Eye (tissue), 1 donor: ENCODE measurements at places on chromosomes 1 and 21.

DNA sequence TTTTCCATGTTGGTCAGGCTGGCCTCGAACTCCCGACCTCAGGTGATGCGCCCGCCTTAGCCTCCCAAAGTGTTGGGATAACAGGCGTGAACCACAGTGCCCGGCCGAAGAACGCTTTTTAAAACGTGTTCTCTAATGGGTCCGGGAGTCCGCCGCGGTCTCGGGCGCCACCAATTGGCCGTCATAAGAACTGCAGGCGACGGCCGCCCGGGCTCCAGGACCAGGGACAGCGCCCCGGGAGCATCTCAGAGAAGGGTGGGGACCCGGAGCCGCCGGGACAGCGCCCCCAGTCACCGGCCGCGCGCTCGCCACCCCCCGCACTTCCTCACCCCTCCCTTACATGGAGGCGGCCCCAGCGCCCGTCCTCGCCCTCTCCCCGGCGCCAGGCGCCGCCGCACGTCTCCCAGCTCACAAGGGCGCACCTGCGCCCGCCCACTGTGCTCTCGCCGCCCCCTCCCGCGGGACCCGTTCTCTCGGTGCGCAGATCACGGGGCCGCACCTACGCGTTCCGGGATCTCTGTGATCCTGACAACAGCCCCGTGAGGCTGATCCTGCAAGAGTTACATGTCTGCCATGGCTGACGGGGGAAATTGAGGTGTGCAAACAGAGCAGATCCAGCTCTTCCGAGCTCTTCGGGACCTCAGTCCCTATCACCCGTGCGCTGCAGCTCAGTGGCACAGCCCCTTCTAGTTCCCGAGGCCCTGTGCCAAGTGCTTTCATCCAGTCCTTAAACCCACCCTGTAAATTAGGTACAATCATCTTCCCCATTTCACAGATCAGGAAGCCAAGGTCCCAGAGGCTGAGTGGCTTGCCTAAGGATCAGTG, 9.8 kb downstream of the RAP1GAP start:
- peak; percentile 87 for DNase-seq

- DNase-seq, result no peak
Observed at GRCh38 chr1:174642393-174642792, 194.6 kb downstream of the GPR52 start.

DNA sequence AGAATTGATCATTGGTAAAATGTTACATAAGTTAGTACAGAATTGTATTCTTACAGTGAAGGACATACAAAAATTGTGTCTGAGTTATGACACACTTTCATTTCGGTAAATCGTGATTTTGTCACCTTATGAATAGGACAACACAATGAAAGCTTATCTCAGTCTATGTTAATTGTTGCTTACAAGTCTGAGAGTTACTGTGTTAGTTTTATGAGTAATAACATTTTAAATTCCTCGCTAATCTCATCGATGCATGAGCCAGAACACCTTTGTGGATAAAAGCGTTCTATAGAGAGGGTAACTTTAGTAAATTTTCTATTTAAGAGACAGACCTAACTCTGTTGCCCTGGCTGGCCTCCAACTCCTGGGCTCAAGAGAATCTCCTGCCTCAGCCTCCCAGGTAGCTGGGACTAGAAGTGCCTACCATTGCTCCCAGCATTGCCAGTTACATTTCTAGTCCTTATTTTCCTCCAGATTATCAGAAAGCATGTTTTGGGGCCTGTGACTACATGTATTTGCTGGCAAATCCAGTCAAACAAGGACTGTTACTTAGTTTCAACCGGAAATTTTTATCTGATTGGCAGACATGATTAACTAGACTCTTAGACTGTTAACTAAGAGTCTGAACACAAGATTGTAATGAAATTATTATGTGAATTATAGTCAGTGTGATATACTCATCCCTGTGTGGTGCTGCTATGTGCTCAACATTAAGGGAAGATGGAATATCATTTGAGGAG, 3.0 kb downstream of the PRRC2C start:
- DNase-seq, result no peak

- DNase-seq, result no peak
Observed at GRCh38 chr1:112776688-112777087, 61.6 kb upstream of the PPM1J start.

GRCh38 chr1:205528446-205528886, 24.0 kb downstream of the CDK18 start:
- DNase-seq, result no peak

DNA sequence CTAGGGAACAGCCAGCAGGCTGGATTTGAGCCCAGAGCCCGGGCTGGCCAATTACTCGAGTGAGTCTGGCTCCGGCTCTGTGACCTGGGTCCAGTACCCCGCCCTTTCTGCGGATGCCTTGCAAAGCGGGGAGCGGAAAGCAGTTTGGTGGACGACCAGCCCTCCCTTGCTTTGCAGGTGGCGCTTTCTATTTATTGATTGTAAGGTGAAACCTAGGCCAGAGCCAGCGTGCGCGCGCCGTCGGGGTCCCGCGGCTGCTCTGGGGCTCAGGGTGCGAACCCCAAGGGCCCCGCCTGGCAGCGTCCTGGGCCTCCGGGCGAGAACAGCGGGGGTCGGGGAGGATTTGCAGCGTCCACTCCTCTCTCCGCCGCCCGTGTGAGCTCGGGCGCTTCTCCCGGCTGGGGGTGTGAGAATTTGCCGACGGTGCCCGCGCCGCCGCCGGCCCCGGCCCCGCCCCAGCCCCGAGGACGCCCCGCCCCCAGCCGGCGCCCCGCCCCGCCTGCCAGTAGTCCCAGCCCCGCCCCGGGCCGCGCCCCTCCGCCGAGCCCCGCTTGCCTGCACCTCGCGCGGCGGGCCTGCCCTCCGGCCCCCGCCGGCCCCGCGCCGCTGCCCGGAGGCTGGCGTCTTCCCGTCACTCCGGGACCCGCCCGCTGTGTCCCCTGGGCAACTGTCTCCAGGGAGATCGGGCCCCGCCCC, 37.6 kb downstream of the PIK3CD start:
- DNase-seq, result peak; percentile 85

DNA sequence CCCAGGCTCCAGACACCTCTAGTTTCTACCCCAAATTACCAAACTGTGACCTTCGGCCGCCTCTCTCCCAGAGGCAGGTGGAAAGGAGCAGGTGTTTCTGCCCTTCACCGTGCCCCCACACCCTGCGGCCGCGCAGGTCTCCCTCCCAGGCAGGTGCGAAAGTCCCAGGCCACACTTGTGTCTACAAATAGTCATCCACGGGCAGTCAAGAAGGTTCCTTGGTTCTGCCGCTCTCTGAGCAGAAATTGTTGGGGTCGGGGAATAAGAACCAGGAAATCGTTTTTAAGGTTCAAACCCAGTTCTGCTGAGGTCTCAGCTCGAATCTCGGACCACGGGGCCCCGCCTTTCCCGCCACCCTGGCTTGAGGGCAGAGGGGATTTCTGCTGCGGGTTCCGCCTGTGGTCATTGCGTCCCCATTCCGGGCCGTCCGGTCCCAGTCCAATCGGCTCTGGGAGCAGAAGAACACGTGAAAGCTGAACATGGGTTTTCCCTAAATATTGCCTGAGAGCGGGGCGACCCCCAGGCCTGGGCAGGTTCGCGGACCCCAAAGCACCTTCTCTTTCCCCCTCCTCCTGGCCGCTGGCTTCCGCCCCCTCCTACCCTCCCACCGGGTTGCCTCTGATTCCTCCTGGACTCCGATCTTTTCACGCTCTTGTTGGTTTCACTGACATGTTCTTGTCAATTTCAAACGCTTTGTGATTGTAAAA, 1.2 kb upstream of the ATF3 start:
- DNase-seq, result peak; percentile 81

- no peak for DNase-seq
Observed at GRCh38 chr1:31830511-31830910, 14.7 kb upstream of the SPOCD1 start.

DNA sequence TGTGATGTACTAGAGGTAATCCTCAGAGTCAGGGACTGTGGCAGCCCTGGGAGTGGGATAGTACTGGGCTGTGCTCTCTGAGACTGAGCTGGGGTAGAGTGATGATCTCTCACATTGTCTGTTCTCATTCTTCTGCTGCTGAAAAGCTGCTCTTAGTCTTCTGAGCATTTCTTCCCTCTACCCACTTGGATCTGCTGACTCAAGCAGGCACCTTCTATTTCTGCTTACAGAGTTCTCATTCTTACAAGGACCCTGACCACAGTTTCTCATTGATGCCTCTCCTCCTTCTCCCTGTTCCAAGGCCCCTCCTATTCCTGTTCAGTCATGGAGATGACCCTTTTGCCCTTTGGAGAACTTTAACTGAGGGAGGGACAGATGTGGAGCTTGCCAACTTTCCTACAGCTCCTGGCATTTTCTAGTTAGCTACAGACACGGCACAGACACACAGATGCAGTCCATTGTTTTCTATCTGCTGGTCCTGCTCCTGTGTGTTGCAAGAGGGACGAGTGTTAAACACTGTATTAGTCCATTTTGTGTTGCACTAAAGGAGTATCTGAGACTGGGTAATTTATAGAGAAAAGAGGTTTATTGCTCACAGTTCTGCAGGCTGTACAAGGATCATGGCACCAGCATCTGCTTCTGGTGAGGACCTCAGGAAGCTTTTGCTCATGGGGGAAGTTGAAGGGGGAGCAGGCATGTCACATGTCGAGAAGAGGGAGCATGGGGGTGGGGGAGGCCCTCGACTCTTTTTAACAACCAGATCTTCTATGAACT, 12.3 kb downstream of the MAPKAPK2 start:
- no peak for DNase-seq

GRCh38 chr1:20375563-20375962, 84.9 kb downstream of the VWA5B1 start:
- DNase-seq, result no peak

- DNase-seq, result peak; percentile 33
Observed at GRCh38 chr1:208438112-208438699, 194.0 kb upstream of the PLXNA2 start.

GRCh38 chr1:190478149-190479049, 735 bp upstream of the BRINP3 start:
- DNase-seq, result peak; percentile 85

DNA sequence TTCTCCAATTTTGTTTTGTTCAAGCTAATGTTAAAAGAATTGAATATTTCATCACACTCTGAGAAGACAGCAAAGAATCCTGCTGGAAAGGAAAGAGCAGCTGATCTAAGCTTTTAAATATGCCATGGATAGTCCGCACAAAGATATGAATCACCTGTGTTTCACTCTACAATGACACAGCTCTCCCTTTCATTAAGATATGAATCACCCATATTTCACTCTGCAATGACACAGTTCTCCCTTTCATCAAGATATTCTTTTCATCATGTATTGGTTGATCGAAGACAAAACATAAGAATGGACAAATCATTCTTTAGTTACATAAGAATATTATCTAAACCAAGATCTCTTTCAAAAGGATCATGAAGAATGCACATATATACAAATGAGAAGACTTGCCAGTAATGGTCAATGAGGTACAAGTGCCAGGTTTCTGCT, 367.3 kb downstream of the SMYD3 start:
- no peak for DNase-seq

DNA sequence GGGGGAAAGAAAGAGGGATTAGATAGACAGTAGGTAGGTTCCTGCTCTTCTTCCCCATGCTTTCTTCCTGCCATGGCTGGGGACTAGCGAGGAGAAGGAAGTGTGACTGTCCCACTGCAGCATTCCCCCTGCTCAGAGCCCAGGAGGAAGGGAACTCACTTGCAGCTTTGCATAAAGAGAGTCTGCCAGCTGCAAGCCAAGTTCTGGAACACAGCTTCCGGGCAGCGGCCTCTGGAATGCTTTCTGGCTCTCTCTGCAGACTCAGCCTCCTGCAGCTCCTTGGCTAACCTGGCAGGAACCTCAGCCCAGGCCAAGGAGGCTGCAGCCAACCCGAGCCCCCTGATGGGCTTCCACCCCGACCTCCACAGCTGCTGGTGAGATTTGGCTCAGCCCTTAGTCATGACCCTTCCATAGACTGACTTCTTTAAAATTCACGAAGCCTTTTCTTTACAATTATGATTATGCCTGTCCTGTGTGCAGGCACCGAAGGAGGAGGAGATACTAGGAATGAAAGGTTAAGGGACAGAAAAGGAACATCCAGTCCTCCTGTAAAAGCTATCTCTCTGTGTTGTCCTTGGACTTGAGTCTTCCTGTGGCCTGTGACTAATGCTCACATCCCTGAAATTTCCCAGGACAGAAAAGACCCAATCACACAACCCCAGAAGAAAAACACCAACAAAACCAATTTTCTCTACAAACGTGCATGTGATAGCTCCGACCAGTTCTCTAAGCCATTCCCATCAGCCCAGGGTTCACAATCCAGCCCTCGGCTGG, 108.2 kb upstream of the OLIG2 start:
- DNase-seq, result peak; percentile 25

DNA sequence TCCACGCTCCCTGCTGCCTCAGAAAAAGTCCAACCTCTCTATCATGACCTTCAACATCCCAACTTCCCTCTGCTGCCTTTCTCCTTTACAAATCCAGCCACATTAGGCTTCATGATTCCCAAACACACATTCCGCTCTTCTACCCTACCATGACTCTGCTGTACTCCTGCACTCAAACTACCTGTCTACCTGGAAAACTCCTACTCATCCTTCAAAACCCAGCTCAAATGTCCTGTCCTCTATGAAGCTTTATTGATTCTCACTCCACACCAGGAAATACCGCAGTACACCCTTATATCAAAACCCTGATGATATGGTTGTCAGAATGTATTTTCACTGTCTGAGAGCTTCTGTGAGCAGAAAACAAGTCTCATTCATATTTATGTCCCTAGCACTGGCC, 8.9 kb downstream of the ARHGEF19 start:
- DNase-seq, result no peak

- DNase-seq, result no peak
Observed at GRCh38 chr1:63621698-63622097, 28.5 kb downstream of the PGM1 start.

GRCh38 chr1:221672965-221673364, 68.9 kb downstream of the DUSP10 start:
- no peak for DNase-seq

GRCh38 chr1:43980255-43981134, 1.5 kb downstream of the B4GALT2 start:
- no peak for DNase-seq

DNA sequence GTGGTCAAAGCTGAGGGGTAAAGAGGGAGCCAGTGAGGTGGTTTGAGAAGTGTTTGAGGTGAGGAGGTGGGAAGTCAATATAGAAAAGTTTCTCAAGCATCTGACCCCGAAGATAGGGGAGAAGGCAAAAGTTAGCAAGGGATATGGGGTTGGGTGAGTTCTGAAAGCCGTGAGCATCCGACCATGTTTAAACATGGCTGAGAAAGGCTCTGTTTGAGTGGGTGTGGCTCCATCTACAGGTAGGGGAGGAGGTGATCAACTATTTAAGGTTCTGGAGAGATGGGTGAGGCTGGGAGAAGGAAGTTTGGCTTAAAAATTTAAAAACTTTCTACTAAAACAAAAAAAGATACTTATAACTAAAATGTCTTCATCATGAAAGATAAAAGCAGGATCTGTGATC, 273.8 kb downstream of the KCNJ6 start:
- no peak for DNase-seq

GRCh38 chr21:28851645-28852044, 141.0 kb downstream of the LTN1 start:
- DNase-seq, result no peak

- no peak for DNase-seq
Observed at GRCh38 chr1:1024771-1025699, 5.1 kb downstream of the AGRN start.

DNA sequence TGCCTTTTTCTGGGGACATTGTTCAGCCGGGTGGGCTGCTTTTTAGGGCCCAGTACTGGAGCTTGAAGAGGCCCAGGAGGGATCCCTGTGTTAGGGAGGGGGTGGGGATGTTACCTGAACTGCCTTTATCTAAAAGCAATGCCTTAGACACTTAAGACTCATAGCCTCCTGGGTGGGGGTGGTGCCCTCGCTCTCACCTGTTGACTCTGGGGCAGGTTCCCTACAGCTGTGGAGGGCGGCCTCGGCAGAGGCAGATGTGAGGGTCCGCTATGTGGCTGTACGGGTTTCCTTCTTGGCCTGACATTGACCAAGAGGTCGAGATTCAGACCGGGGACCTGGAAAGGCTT, 716 bp downstream of the INAVA start:
- DNase-seq, result no peak
